ENCODE measurements at places on chromosomes 3 and 15. TPM values are rescaled to one million over a fixed set of nuclear protein-coding genes. Genes with fewer than 3 reads are reported as not detected.
A peak's percentile ranks its signal among the peaks of the same experiment; 100 is the strongest.

DNA sequence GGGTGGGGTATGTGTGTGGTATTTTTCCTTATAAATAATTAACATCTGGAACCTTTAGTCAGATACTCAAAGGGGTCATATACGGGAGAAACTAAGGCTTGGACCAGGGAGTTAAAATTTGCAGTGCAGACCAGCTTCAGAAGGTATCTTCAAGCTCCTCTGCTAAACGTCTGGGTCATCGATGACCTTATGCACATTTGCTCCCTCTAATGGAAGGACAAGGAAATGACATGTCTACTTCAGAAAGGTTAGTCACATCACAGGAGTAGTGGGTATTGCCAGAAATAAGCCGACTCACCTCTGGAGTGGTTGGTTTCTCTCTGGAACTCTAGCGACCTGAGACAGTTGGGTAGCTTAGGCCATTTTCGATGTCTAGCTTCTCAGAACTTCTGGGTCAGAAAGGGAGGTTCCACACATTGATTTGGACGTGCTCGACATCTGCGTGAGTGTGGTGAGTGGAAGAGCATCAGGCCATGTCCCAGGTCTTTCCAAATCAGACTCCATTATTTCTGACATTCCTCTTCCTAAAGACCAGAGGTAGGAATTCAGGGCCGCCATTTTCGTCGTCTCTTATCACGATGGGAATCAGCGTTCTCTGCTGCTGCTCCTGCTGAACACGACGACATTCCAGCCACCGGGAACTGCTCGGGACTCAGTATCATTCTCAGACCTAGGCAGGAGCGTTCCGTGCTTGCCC, 31.8 kb upstream of the RASA2 start:
- no peak for DNase-seq

DNA sequence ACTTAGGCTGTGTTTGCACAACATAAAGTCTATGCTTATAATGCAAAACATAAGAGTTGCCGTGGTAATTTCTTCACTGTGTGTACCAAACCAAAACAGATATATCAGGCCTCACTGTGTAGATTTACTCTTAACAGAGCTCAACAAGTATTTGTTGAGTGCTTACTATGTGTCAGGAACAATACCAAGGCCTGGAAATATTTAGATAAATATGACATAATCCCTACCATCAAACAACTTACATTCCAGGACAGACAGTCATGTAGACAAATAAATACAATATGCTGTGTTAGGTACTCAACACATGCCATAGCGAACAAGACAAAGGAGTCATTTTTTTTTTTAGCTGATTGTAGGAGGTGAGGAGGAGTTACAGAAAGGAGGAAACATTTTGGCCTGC, 554.0 kb downstream of the NSUN3 start:
- DNase-seq: no peak

DNA sequence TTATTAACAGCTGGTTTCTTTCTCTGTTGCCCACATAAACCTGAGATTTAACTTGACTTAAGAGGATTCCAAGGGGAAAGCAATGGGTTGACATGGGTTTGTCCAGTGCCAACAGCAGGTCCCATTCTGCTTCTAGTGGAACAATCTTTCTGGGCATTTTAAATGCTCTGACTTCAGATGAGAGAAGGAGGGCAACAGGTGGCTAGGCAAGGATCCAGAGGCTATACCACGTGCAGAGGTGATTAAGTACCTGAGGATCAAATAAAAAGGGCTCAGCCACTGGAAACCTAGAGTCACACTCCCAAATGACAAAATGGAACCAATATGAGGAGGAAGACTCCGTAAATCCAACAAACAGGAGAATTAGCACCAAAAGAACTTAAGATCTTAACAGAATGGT, 28.5 kb downstream of the CMTM6 start:
- no peak for DNase-seq

GRCh38 chr3:51953445-51953844, 1.7 kb upstream of the GPR62 start:
- peak; percentile 49 for DNase-seq

GRCh38 chr3:49462222-49462621, 7.8 kb upstream of the DAG1 start:
- no peak for DNase-seq

GRCh38 chr3:10601151-10601856, 95.9 kb upstream of the ATP2B2 start:
- DNase-seq: no peak

GRCh38 chr3:49428752-49429080, 408 bp downstream of the NICN1 start:
- no peak for DNase-seq

- no peak for DNase-seq
Observed at GRCh38 chr3:183800243-183800863, 25.0 kb downstream of the MAP6D1 start.

- no peak for DNase-seq
Observed at GRCh38 chr3:19931767-19932188, 2.2 kb downstream of the EFHB start.

- no peak for DNase-seq
Observed at GRCh38 chr15:65056868-65057548, 10.8 kb downstream of the RASL12 start.

DNA sequence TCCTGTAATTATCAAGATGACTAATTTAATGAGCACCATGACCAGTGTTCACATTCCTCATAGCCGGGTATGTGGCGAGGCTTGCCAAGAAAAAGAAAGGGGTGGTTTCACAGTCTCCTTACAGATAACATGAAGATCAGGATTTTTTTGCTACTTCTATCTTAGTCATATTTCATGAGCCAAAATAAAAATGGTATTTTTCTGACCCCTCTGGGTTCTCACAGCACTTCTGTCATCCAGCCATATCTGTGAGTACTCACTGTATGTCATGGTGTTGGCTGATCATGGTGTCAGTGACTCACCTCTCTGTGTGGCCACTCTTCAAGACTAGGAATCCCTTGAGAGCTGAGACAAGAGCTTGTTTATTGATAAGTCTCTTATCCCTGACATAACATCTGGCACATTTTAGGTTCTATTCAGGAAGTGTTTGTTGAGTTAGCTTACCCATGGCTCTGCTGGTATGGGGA, 130.5 kb upstream of the LMCD1 start:
- DNase-seq: no peak

DNA sequence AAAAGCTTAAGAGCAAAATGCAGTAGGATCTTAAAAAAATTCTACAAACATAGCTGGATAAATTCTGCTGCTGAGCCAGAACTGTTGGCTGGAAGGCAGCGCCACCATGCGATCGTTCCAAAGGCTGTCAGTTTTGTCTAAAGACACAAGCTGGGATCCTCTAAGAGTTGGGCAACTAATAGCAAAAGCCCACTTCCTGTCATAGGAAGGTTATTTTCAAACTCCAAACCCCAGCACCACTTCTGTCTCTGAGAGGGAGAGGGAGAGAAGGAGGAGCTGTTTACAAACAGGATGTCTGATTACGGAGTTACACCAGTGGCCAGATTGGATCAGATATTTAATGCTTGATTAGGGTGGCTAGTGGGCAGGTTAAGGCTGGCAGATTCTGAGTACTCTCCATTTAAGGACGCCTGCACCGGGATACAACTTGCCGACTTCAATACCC, 44.0 kb downstream of the EIF4E3 start:
- peak; percentile 47 for DNase-seq

- DNase-seq: no peak
Observed at GRCh38 chr3:122555275-122556071, 8.6 kb downstream of the PARP9 start.

DNA sequence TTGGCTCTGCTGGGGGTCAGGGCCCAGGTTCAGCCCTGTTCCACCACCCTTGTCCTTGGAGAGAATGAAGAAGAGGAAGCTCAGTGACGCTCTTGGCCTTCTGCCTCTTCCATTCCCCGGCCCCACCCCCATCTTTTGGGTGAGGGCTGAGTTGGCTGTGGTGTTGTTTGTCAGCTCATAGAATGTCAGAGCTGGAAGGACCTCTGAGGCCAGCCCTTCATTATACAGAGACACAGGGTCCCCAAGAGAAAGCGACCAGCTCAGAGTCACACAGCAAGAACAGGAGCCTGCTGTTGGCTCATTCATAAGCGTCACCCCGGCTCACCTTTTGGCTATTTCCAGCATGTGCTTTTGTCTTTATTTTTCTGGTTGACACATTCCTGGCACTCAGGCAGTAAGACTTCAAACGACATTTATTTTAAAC, 68.2 kb downstream of the AAGAB start:
- no peak for DNase-seq

GRCh38 chr15:78872155-78872971, at the start of gene MORF4L1:
Gene MORF4L1 (plus strand): TSS chr15:78872890. CDS start chr15:78873018, 128 bp downstream.
- peak; percentile 81 for DNase-seq

- DNase-seq: no peak
Observed at GRCh38 chr3:127467391-127467790, 123.1 kb downstream of the TPRA1 start.

DNA sequence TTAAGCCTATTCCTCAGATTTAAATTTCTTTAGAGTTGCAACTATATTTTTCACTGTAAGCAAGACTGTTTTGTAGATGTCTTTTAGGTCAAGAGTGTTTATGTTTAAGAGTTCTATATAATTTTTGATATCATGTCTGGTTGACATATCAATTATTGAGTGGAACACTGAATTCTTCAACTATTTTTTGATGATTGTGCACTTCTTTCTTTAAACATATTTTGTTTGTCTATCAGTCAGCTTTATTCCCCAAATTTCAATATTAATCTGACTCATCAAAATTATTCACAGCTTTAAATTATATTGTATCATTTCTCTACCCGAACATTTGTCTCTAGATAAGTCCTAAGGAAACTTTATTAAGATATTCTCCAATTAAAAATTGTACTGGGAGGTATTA, 933.6 kb upstream of the ROBO1 start:
- no peak for DNase-seq

GRCh38 chr3:114445233-114445632, 151.4 kb downstream of the TIGIT start:
- no peak for DNase-seq

Gene CFAP100
- polyA plus RNA-seq: not detected

Gene SEC61A1
- polyA plus RNA-seq: 543 TPM

Gene LPP
- polyA plus RNA-seq: 64.2 TPM

Gene CTXN2
- not detected for polyA plus RNA-seq

Gene GOLGA8R
- polyA plus RNA-seq: 0.74 TPM

Gene DOCK3
- polyA plus RNA-seq: 0.10 TPM

Gene EPHB3
- polyA plus RNA-seq: 1.9 TPM

Gene ABI3BP
- 5.3 TPM for polyA plus RNA-seq

Gene C3orf22
- polyA plus RNA-seq: not detected

Gene ZDHHC3
- 92.7 TPM for polyA plus RNA-seq

Gene OR4M2
- not detected for polyA plus RNA-seq

Gene EFCC1
- polyA plus RNA-seq: 0.27 TPM

Gene GALNT15
- polyA plus RNA-seq: 23.0 TPM

Gene DPPA2
- not detected for polyA plus RNA-seq

All from AG04450 (cell line).